Stimulated activated CD8-positive, alpha-beta memory T cell treated with anti-CD3 and anti-CD28 coated beads, Interleukin-4, amount 100 ng/mL, for 4 hours (primary cell): ENCODE measurements at places on chromosomes 12 and 14.

DNA sequence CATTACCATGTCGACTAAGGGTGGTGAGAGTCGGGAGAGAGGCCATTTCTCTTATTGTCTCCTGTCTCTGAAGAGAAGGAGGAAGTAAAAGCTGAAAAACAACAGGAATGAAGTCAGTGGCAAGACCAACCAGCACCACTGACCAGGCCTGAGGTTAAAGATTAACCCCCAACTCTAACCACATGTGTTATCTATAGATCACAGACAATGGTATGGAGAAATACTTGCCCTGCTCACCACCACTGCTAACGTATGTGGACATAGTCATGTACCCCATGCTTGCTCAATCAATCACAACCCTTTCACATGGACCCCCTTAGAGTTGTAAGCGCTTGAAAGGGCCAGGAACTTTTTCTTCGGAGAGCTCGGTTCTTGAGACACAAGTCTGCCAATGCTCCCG, 690.9 kb upstream of the LMO3 start:
- no peak for DNase-seq

GRCh38 chr12:110744151-110744571, 1.5 kb upstream of the PPP1CC start:
- no peak for DNase-seq

- DNase-seq, result no peak
These were observed 105.4 kb downstream of the ALX1 start for GRCh38 chr12:85385406-85385805.

GRCh38 chr14:34582117-34582680, 42.7 kb upstream of the EAPP start:
- no peak for DNase-seq
